ENCODE measurements at places on chromosomes 4 and X.

GRCh38 chr4:39718366-39719323 lies 20.7 kb downstream of the UBE2K start:
- DNase-seq, result no peak

DNA sequence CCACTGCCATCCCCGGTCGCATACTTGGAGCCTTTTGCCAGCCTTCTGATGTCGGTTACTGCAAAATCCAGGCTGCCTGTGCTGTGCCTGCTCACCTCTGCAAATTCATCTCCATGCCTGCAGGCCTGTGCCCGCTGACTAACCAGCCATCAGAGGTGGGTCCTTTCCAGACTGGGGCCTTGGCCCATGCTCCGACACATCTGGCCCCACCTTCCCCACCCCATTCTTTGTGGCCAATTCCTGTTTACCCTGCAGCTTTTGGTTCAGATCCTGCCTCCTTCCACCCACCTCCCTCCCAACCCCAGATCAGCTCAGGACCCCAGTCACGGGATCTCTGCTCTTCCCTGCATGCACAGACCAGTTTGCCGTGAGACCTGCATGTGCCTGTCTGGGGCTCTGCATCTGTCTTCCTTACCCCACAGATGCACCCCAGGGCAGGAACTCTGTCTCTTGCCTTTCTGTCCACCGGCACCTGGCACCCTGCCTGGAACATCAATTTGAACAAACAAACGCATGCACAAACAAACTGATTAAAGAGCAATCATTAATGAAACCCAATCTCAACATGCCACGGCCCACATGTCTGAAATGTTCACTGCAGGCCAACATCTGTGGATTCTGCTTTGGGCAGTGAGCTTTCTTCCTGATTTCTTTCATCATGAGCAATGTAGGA lies 112.8 kb upstream of the PSAPL1 start:
- no peak for DNase-seq

GRCh38 chr4:6298035-6298434 lies 28.4 kb downstream of the WFS1 start:
- no peak for DNase-seq

- no peak for DNase-seq
Measured at GRCh38 chr4:138035781-138036258, 206.3 kb downstream of the SLC7A11 start.

DNA sequence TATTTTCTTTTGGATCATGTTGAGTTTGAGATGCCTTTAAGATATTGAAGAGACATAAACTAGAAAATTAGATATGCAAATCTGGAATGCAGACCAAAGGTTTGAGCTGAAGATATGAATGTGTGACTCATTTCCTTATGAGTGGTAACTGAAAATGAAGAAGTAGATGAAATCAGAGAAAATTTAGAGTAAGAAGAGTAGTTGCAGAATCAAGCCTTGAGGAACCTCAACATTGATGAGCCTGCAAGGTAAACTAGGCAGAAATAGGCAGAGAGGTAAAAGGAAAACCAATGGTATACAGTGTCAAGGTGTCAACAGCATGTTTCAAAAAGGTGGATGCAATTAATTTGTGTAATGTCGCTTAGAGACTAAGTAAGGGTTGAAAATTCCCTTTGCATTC lies 142.8 kb downstream of the MOSPD2 start:
- no peak for DNase-seq

GRCh38 chrX:1781766-1782165 lies 166.9 kb downstream of the ASMT start:
- no peak for DNase-seq

DNA sequence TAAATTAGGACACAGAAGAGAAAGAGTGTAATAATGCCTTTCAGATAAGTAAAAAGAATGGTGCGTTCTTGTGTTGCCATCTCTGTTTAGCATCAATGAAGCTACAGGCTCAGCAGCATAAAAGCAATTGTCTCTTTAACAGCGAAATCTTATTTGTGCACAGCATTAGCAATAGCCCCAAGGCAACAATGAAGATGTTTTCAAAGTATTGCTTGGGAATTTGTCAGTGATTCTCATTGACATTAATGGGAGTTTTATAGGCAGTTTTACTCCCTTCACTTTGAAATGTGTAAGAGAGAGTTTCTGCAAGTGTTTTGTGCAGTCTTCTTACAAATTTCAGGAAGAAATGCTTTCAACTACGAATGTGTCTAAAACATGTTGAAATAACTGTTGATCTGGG lies 633.0 kb downstream of the TLL1 start:
- DNase-seq, result no peak

Data from activated naive CD4-positive, alpha-beta T cell treated with Interleukin-2 at 50 U/mL for 16 hours (primary cell).